ENCODE measurements at places on chromosomes 7 and 10.

GRCh38 chr7:88289564-88290025 is 17.1 kb downstream of the STEAP4 start:
- DNase-seq: no peak

DNA sequence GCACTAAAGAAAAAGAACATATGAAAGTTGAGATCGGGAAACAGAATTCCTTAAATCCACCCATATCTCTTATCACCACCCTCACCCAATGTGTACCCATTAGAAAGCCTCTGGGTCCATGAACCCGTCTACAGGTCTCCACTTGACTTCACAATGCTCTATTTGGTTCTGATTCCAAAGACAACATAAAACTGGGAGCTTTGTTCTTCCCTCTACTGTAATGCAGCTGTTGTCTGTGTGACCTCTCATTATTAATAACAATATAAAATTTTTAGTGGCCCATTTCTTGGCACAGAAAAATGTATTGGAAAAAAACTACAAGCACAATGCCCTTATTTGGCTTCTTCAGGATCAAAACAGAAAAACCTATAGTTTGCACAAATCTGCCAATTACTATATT is 30.0 kb downstream of the DOCK4 start:
- no peak for DNase-seq

DNA sequence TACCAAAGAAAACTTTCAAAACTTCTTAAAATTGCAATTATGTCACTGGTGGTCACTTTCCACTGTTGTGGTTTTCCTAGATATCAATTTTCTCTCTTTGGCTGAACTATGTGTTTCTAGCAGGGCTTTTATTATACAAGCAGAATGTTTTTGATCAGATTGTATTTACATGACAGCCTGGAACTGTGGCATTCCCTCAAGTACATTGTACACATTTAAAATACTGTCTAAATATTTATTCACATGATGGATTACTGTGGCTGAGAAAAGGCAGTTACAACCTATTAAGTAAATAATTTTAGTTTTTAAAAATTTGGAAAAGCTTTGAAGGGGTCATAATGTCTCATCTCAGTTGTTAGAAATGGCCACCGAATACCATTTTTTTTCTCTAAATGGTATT is 231.9 kb upstream of the PPP1R3A start:
- DNase-seq: no peak

- DNase-seq: no peak
These were observed 58.1 kb downstream of the DOCK1 start for GRCh38 chr10:126963354-126963753.

DNA sequence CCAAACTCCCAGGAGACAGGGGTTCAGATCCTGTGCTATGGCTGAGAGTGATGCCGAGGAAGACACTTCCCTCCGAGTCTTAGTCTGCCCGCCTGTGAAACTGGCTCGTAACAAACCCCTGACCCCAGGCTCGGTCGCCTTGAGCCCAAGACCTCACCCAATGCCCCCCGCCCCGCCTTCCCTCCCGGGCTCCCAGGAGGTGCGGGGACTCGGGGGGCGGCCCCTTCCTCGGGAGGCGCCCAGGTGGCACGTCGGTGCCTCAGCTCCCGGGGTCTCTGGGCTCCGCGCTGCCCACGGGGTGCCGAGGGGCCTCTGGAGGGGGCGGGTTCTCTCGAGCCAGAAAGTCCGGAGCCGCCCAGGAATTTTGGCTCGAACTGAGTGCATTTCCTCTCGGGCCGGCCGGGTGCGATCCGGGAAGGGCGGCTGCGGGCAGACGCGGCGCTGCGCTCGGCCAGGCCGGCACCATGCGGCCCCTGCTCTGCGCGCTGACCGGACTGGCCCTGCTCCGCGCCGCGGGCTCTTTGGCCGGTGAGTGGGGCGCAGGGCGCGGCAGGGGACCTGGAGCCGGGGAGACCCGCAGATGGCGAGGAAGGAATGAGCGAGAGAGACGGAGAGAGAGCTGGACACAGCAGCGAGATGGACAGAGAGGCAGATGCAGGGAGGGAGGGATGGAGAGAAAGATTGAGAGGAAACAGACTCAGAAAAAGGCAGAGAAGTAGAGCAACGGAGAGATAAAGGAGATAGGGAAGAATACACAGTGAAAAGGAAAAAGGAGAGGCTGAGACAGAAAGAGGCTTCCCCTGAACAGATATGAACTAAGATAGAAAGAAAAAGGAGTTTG is at the start of gene PLAC9:
PLAC9 (plus strand) TSS at position 432 of the 841 bp plus-strand sequence; CDS start at position 465, 33 bp downstream.
- no peak for DNase-seq

DNA sequence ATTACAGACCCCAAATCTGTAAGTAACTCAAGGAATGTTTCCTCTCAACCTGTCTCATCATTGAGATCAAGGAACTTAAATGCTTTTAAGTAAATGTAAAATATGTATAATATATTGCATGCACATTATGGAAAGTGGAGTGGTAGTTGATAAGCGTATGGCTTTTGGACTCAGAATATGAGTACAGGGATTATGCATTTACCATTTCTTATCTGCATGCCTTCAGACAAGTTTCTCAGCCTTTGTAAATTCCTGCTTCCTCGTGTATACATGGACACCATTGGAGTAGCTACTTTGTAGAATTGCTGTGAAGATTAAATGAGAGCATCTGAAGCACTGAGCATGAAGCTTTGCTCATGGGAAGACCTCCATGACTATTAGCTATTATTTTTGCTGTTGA is 70.5 kb downstream of the CACNB2 start:
- no peak for DNase-seq

GRCh38 chr10:109996225-109996624 is 11.6 kb upstream of the ADD3 start:
- no peak for DNase-seq

DNA sequence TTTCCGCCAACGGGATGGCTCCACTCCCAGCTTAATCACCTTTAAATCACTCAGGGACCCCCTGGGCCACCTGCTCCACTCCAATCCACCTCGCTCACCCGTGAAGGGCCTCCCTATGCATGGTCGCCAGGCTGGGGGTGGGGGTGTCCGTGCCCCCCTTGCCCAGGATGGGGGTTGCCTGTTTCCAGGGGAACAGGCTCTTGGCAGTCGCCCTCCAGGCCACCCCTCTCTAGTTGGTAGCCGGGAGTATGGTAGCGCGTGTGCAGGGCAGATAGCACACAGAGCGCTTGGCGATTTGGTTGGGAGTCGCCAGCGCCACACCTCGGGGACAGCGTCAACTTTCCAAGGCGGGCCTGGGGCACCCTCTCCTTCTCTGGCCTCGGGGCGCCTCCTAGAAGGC is 134.9 kb upstream of the ZNF92 start:
- DNase-seq: no peak

DNA sequence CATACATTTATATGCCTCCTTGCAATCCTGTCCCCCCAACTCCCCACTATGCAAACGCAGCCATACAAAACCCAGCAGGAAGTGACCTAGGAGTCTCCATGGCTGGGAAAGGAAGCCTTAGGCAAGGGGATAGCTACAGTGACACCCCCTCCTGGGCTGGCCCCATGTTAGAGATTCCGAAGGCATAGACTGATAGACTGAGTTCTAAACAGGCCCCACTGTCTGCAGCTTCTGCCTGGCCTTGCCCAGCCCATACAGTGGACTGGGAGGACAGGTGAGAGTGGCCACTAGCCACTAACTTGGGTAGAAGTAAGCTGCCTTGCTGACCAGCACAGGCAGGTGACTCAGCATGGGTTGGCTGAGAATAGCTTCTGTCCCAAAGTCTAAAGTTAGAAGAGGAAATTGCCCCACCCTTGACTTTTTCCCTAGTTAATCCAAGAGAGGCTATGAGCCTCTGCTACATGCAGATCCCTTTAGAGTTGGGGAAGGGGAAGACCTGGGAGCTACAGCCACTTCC is 106.3 kb downstream of the C10orf105 start:
- DNase-seq: no peak

GRCh38 chr10:49157229-49157628 is 23.4 kb upstream of the FAM170B start:
- no peak for DNase-seq

GRCh38 chr10:73424478-73424877 is 8.9 kb downstream of the MSS51 start:
- no peak for DNase-seq

- no peak for DNase-seq
These were observed 18.7 kb downstream of the LDB3 start for GRCh38 chr10:86686972-86687371.

- no peak for DNase-seq
These were observed 52.9 kb downstream of the CYP26A1 start for GRCh38 chr10:93126483-93127052.

DNA sequence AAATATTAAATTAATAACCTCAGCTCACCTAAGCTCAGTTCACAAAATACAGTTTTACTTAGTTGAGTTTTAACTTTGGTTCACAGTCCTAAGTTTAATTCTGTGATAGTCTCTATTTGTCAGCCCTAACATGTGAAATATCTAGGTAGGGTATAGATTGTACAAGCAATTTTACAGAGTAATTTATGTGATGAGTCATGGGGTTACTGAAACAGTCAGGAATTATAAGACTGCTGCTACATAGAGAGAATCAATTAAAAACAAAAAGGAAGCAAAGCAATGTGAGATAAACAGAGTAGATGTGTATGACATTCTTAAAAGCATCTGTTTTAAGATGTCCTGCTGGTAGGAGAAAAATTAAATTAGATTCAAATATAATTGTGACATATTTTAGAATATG is 1018.2 kb upstream of the KCND2 start:
- DNase-seq: no peak

- no peak for DNase-seq
These were observed 21.0 kb upstream of the TSPAN33 start for GRCh38 chr7:129123510-129123857.

DNA sequence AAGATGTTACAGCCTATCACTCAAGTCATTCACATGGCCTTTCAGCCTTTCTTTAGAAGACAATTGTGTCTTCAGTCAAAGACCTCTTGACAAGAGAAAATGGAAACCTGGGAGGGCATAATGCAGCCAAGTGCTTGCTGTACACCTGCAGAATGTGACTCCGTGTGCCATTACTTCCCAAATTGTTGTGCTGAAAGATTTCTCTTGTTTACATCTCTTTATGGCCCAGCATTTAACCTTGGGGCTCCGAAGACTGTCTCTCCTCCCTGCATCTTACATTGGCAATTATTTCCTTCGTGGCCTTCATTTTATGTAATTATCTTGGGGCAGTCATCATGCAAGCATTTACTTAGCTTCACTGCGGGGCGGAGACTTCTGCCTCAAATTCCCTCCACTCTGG is 287.0 kb downstream of the TCF7L2 start:
- no peak for DNase-seq

DNA sequence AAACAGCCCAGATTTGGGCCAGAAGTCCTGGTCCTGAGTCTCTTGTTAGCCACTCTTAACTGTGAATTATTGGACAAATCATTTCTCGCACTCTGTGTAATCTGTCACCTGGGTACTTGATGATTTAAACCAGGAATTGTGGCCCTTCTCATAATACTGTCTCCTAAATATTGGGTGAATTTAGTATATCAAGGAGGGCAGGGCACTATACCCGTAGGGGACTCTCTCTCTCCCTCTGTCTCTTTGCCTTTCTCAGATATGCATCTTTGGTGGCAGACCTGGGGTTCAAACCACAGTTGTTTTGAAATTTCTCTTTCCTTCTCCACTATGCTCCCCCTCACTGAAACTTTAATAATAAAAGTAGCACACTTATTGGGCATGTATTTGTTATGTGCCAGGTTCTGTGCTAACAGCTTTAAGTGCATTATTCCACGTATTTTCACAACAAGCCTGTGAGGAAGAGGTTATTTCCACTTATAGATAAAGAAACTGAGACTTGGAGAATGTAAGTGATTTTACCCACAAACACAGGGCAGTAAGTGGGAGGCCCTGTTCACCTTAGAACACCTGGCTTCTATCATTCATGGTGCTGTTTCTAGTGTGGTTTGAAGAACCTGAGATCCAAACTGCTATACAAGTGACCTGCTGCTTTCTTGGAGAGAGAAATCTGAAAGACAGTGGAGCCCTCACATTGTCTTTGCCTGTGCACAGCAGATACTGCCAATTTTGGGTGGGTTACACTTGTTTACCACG is 11.8 kb downstream of the FAS start:
- DNase-seq: no peak

Measured in NCI-H345 (cell line).